ENCODE measurements at places on chromosomes 12 and 14.

DNA sequence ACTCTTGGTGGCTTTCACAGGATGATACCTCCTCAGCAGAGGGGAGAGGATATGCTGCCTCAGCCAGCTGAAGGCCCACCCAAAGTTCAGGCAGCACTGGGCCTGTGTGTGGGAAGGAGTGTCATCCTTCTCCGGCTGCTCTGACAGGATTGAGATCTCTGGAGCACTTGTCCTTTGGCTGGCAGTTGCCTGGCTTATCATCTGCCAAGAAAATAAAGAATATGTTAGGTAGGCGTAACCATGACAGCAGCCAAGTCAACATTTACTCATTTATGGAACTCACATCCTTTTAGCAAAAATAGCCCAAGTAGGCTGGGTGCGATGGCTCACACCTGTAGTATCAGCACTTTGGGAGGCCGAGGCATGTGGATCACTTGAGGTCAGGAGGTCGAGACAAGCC, 68.5 kb downstream of the PPFIBP1 start:
- no peak for DNase-seq

DNA sequence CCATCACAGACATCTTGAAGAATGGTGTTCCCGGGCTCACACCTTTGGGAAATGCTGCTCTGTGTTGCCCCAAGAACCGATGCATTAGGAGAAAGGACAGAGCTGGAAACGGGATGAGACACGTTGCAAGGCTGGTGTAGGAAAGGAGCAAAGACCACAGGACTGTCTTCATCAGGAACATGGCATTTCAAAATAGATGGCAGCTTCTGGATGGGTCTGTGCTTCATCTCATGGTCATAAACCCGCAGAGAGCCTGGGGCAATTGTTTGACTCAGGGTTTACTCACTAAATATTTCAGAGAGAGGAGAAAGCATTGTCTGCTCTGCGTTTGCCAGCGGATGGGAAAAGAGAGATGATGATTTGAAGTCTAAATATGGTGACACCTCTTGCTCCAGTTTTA, 76.3 kb downstream of the CACNA1C start:
- DNase-seq, result no peak

GRCh38 chr12:47753021-47754001, 5.4 kb downstream of the RAPGEF3 start:
- DNase-seq, result no peak

- no peak for DNase-seq
Observed at GRCh38 chr14:101175731-101176534, 272.4 kb upstream of the RTL1 start.

- DNase-seq, result no peak
Observed at GRCh38 chr12:125882141-125882540, 816.9 kb downstream of the AACS start.

DNA sequence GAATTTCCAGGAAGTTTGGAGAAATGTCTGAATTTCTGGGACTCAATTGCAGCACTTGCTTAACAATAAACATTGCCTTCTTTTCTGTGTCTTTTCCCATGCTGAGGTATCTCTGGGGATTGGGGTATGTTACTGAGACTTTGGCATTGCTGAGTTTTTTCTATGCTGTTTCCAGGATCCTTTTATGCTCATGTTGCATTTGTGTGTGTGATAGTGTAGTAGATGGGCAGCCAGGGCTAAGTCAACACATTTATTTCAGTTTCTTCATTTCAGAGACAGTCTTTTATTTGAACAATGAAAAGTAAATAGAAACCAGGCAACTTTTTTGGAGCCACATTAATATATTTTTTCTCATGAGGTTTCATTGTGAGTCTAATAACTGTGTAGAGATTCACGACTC, 1160.3 kb upstream of the TMEM132C start:
- no peak for DNase-seq

GRCh38 chr14:77155083-77155482, 13.5 kb upstream of the ZDHHC22 start:
- DNase-seq, result no peak

- no peak for DNase-seq
Observed at GRCh38 chr14:31206536-31207286, 882 bp downstream of the HECTD1 start.

GRCh38 chr14:91714805-91715204, 17.1 kb downstream of the CATSPERB start:
- DNase-seq, result no peak

DNA sequence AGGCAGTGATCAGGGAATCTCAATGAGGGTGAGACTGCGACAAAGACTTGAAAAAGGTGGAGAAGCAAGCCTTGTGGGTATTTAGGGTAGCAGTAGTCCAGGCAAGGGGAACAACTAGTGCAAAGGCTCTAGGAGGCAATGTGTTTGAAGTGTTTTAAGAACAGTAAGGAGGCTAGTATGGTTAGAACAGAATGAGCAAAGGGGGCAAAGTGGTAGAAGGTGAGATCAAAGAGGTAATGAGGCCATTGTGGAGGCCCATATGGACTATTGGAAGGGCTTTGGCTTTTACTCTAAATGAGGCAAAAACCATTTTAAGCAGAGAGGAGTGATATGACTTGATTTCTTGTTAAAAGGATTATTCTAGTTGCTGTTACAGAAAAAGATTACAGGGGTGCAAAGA, 16.8 kb downstream of the HIF1A start:
- no peak for DNase-seq

GRCh38 chr14:25788252-25788651, 738.3 kb upstream of the STXBP6 start:
- no peak for DNase-seq

DNA sequence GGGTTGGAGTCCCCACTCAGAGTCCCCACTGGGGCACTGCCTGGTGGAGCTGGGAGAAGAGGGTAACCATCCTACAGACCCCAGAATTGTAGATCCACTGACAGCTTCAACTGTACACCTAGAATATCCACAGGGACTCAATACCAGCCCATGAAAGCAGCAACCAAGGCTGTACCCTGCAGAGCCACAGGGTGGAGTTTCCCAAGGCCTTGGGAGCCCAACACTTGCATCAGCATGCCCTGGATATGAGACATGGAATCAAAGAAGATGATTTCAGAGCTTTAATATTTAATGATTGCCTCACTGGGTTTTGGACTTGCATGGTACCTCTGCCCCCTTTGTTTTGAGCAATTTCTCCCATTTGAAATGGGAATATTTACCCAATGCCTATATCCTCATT, 80.4 kb downstream of the RASSF9 start:
- DNase-seq, result no peak

DNA sequence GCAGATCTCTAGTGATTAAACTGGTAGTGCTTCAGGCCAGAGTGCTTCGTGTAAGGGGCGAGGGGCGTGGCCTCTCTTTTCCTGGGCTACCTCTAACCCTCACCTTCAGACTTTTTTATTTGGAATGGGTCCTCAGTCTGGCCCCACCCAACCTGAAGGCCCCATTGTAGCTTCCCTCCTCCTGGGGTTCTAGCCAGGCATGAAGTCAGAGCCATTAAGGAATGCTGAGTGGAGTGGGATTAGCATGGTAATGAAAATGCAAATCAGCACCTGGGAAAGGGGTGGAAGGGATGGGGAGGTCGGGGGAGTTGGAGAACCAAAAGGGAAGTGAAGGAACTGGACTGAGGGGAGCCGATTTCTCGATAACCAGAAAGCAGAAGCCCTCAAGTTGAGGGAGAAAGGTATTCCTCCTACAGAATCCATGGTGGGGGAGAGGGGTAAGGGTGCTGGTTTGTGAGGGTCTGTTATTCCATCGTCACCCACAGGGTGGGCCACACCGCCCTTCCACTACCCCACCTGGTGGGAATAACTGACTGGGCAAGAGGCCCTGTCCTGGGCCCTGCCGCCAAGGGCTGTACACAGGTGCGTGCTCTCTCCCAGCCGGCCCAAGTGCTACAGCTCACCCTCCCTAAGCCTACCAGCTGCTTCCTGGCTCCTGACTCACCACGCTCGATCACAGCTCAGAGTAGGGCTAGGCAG, 14.1 kb downstream of the ZFHX2 start:
- DNase-seq, result no peak

- DNase-seq, result no peak
Observed at GRCh38 chr14:56124327-56124726, 6.1 kb downstream of the PELI2 start.

DNA sequence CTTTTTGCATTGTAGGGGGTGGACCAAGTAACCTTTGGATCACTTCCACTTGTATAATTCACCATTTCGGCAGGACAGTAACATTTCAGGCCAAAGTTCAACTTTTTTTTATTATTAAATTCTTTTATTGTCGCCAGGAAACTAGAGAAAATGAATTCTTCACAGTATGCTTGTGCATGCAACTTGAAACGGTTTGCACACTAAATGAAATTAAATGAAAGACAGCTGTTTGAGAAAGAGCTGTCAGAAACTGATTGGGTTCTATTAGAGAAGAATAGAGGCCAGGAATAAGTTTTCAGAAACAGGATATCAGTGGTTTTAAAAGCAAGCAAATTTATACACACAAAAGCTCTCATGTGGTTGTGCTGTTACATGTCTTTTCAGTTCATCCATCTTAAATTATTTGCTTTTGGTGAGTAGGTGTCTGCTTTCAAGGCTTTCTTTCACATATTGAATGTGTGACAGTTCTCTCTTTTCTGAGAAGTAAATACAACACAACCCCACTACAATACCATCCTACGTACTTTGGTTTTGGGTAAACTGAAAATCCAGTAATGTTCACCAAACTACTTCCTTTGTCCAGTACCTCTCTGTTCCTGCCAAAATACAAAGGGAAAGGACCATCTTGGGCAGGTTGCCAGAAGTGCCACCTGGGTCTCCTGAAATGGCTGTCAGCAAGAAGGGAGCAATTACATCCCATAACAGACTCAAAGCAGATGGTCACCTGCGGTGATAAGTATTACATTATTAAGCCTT, 291.7 kb downstream of the RAD51B start:
- no peak for DNase-seq

GRCh38 chr14:59482541-59483331, 1.5 kb downstream of the L3HYPDH start:
- DNase-seq, result no peak

DNA sequence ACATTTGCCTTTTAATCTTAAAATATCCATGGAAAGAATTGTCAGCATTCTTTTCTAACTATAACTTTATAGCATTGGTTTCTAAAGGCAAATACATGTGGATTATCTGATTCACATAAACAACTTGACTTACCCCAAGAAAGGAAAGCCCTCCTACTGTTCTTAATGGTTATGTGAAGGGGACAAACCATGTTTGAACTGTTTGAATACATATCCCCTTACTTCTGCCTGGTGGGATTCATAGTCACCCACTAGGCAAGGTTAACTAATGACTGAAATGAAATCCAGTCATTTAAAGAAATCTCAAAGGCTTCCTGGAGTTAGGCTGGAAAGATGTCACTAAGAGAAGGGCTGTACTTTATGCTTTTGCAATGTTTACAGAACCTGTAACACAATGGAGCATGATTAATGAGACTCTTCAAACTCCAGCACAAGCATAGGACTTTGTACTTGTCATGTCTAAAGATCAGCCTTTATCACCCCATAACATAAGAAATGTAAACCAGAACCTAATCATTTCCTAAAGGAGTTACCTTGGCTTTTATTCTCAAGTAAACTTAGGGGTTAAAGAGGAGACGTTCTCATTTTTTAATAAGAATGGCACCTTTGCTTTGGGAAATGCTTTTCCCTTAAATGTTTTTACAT, 10.2 kb upstream of the FLRT2 start:
- no peak for DNase-seq

GRCh38 chr12:9732921-9733461, at the start of gene CLECL1:
Gene CLECL1 (minus strand): TSS chr12:9733097.
- DNase-seq, result no peak

DNA sequence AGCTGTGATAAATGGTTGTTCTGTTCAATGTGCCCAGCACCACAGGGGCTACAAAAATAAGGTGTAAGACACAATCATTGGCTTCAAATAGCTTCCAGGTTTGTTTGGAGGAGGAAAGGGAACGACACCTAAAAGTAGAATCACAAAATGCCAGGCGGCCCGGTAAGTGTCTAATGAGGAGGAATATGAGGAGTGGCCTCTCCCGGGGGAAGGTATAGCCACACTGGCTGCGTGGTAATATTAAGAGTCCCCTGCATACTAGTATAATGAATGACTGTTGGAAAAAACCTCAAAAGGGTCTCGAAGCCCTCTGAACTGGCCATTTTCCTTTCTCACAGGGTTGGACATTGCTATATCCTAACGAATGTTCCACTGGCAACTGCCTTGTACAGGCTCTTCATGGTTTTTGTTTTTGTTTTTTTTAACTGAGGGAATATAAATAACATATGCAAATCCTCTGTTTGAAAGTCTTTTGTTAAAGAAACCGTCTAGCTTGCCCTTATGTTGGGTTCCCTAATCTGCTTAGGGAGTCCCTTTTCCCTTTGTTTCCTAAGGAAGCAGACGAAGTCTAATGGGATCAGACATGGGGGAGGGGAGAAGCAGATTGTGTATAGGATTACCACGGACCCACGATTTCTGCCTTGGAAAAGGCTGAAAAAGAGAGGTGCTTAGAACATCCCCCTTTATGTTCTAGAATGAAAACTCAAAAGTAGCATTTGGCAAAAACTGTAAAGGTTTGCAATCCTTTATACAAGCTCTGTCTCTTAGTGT, 4.2 kb downstream of the CCDC60 start:
- DNase-seq, result peak; percentile 74

- no peak for DNase-seq
Observed at GRCh38 chr14:104778694-104779331, 16.7 kb downstream of the AKT1 start.

DNA sequence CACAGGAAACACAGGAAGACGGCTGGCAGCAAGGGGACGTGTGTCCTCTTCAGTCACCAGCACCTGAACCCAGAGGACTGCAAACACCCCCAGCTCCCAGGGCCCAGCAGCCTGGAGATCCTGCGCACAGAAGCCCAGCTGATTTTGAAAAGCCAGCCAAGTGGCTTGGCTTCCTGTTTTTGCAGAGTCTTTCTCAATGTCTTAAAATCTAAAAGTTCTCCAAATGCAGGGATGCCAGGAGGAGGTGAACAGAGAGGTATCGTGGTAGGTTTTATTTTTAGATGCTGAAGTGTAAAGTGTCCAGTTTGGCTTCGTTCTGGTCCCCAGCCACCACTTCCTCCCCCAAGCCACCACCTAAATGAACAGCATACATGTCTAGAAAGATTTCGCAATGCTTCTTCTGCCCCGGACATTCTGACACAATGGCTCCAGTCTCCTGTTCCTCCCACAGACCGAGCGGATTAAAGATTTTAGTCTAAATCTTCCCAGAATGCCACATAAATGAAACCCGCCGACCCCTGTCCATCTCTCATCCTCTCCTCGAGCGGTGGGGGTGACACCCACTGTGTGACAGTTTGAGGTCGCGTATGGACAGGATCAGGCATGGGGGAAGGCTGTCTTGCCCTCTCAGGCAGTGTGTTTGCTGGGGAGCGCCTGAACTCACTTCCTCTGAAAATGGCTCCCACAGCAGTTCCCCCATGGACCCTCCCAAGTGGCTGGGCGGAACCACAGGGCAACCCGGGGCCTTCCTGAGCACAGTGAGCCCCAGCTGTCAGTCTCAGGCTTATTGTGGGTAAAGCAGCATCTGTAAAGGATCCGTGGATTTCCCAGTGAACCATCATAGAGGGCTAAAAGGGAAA, 41.6 kb downstream of the ITPK1 start:
- no peak for DNase-seq
